Femur (tissue), 1 donor: ENCODE measurements at places on chromosomes 11 and 22.

GRCh38 chr11:110094298-110095285 is 1.4 kb downstream of the ZC3H12C start:
- DNase-seq = no peak

DNA sequence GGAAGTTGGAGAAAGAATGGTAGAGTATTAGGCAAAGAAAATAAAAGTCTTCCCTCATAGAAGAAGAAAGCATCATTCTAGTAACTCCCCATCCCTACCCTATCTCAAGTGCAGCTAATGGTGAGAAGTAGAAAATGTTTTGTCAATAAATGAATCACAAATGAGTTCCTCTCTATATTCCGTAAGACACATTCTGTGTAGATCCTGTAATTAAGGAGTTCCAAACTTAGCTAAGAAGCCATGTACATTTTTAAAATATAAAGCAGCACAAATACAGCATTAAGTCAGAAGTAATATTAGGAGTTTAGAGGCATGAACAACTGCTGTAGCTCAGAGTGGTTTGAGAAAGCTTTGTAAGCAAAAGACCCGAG is 80.1 kb downstream of the GAB2 start:
- no peak for DNase-seq

DNA sequence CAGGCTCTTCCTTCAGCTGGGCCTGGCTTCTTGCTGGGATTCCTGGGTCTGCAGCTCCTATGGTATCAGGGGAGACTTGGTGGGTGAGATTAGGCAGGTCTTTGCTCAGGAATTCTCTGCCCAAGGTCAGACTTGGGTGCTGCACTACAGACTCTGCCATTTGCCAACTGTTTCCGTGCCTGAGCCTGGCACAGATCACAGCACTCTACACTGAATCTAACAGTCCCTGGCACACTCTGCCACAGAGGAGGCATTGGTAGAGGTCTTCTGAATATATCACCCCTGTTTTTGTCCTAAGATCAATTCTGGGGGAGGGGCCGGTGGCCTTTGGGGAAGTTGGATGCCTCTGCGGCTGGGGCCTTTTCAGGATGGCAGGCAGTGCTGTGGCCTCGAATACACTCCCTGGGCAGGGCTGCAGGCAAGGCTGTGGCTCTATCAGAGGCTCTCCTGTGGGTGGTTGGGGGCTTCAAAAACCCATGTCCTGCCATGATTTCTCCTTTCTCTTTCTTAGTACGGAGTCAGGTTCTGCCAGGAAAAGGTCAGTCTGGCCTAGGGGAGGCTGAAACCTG is 115.0 kb upstream of the NARS2 start:
- DNase-seq = no peak

DNA sequence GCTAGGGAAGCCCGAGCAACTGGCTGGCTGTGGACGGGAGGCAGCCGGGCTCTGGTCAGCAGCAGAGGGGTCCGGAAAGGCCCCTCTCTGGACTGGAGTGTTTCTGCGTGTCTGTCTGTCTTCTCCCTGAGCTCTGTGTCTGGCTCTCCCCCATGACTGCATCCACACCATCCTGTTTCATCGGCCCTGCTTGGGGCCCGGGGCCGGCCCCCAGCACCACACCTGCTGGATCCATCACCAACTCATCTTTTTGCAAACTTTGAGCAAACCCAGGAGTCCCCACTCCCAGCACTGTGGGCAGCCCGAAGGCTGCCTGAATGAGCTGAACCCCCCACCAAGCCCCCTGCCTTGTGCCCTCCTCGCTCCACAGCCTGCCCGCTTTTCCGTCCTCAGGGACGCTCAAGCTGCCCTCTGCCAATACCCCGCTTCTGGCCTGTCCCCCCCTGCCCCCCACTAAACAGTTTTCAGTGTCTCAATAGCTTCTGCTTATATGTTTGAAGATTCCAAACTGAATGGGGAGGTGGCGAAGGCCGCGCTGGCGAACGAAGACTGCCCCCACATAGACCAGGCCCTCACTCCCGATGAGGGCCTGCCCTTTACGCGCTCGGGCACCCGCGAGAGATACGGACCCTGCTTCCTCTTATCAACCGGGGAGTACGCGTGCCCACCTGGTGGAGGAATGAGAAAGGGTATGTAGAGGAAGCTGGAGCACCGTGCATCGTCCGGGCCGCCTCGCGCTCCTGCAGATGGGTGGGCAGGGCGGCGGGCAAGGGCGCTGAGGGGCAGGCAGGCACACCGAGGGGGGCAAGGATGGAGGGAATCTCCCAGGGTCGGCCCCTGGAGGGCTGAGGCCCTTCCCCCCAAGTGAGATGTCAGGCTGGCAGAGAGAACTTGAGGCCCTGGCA is 44.6 kb downstream of the KCNC1 start:
- no peak for DNase-seq

- DNase-seq = no peak
Observed at GRCh38 chr11:125470355-125470754, 25.7 kb downstream of the FEZ1 start.

DNA sequence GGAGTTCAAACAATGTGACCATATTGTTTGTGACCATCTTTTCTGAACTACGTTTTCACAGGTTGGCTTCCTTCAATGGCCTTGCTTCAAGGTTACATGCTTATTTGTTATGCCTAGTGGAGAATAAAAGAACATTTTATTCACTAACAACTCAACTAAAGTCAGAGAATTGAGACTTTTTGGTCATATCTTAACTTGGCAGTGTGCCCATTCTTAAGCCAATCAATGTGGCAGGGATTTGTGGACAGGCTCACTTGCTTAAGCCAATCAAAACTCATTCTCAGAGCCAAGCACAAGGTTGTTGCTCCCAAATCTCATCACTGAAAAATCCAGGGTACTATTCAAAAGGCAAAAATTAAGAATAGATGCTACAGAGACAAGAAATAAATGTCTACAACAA is 455.8 kb upstream of the FAT3 start:
- DNase-seq = no peak

DNA sequence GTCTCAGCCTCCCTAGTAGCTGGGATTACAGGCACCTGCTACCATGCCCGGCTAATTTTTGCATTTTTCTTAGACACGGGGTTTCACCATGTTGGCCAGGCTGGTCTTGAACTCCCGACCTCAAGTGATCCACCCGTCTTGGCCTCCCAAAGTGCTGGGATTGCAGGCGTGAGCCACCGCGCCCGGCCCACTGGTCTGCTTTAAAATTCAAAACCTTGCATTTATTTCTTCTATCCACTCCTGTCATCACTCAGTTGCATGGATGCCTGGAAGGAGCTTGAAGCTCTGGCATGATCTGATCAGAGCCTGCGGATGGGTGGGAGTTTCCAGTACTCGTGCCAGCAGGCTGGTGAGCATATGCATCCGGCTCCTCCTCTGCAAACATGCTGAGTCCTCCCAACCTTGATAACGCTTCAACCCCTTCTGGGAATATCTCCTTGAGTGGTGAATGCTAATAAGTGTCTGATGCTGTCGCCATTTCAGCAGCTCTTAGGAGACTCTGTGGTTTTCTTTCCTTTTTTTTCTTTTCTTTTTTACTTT is 39.6 kb downstream of the UBASH3B start:
- DNase-seq = no peak

- no peak for DNase-seq
Observed at GRCh38 chr11:43922295-43922648, 20.2 kb upstream of the C11orf96 start.

- DNase-seq = no peak
Observed at GRCh38 chr11:134027671-134028070, 41.2 kb upstream of the JAM3 start.

GRCh38 chr11:119065369-119065768 is 2.2 kb upstream of the VPS11 start:
- DNase-seq = no peak

GRCh38 chr11:66219846-66220565 is 48.4 kb upstream of the RAB1B start:
- no peak for DNase-seq

- DNase-seq = no peak
Observed at GRCh38 chr11:14617241-14618027, 26.2 kb upstream of the PDE3B start.

GRCh38 chr22:41929418-41929810 is 2.8 kb upstream of the TNFRSF13C start:
- DNase-seq = no peak

DNA sequence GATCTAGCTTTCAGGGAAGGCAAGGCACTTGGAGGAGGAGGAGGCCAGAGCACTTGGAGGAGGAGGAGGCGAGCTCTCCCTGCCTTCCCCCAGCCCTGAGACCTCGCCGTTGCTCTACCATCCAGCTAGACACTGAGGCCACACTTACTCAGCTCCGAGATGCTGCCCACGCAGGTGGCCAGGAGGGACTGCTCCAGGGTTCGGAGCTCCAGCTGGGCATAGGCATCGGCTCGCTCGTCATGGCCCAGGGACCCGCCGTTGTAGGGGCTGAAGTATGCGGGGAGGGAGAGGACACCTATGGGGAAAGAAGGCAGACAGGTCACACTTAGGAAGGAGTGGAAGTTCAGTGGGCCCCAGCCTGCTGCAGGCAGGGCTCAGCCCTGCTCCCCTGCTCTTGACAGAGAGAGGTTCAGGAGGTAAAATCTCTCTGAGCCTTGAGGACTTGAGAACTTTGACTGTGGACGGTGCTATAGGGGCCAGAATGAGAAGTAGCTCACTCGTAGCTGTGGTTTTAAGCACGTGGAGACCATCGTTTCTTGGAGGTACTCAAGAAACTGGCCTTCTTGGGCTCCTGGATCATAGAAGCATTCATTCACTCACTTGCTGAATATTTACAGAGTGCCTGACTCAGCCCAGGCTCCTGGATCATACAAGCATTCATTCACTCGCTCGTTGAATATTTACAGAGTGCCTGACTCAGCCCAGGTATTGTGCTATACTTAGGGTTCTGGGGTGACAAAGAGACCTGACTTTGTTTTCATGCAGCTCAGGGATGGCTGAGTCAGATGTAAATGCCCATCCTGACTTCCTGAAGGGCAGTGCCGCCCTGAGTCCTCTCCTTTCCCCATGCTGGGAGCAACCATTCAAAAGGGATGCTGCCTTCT is 99.2 kb downstream of the NAT10 start:
- DNase-seq = no peak

- no peak for DNase-seq
Observed at GRCh38 chr11:121391914-121392313, 60.2 kb upstream of the SORL1 start.

DNA sequence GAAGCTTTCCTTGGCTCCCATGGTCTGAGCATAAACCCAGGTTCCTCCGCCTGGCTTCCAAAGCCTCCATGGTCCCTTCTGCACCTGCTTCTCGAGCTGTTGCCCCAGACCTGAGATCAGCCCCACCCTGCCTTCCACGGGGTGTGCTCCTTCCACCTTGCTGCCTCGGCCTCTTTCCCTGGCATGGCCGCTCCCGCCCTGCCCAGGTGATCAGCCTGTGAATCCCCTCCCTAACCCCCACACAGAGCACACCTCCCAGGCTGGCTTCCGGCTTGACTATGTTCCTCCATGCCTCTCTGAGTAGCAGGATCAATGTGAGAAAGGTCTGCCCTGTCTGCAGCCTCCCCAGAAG is 2.7 kb upstream of the PPP6R3 start:
- DNase-seq = no peak

- no peak for DNase-seq
Observed at GRCh38 chr11:44604171-44604581, 38.7 kb downstream of the CD82 start.

DNA sequence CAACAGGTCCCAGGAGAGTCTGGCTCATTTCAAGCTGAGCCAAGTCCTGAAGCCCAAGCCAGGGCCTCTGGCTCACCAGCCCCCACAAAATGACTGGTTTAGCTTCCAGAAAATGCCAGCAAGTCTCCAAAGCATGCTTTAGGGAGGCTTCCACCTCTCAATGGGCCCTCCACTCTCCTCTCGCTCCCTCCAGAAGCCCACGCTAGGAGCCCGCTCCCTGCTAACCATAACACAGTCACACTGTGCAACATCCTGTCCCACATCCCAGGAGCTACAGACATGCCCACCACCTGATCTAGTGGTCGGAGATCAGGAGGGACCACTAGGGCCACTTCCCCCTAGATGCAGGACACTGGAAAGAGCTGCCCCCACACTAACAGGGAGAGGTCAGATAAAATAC is 6.9 kb downstream of the SULT4A1 start:
- DNase-seq = no peak

GRCh38 chr22:27420817-27421361 is 380.7 kb downstream of the MN1 start:
- DNase-seq = peak; percentile 95

DNA sequence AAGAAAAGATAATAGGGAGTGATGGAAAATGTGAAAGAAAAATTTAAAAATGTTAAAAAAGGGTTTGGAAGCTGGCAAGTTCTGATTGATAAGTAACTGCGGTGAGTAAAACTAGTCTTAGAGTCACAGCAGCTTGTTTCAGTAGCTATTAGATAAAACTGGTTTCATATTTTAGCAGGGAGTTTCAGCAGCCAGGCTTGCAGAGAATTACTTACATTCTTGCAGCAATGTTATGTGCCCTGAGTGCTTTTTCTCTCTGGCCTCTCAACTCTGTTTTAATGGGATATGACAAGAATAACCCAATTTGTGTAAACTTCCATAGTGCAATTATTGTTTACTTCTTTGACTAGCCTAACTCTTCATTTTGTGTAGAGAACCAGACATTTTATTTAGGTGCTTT is 33.6 kb downstream of the PPME1 start:
- DNase-seq = no peak

DNA sequence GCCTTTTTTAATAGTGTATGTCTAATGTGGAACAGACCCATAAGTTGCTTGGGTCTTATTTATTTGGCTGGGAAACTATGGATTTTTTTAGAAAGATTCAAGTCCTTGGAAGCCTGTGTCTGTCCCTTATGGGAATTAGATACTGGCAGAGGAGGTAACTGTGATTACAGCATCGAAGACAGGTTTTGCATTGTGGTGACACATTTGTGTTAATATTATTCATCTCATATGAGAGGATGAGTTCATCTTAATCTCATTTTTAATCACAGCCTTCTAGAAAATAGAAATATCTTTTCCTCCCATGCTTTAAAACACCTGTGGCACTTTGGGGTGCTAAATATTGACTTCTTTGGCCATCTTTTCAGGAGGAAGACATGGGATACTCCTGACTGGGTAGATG is 9.2 kb downstream of the TAB1 start:
- no peak for DNase-seq

GRCh38 chr11:130487924-130488815 is 39.7 kb downstream of the ADAMTS15 start:
- DNase-seq = no peak

DNA sequence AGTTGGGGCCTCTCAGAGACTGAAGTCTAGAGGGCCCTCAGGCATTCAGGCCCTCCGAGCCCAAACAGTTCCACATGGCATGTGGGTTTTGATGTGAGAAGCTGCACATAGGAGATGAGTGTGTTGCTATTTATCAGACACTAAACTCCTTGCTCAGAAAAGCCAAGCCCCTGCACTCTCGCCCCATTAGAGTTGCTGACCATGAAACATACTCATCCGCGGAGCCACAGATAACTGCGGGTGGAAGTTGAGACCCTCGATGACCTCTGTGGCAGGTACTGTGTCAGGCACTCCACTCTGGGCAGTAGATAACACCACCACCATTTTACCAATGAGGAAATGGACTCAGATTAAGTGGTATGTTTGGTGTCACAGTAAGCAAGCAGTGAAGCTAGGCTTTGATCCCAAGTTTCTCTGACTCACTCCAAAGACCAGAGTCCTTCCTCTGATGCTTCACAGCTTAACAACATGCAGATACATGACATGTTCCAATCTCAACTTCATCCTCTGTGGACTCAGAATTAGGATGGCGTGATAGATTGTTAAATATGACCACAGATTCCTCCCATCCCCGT is 202.1 kb downstream of the ADAMTS15 start:
- DNase-seq = no peak

- no peak for DNase-seq
Observed at GRCh38 chr22:36544107-36544620, 15.2 kb upstream of the EIF3D start.
